ENCODE measurements at places on chromosomes 12 and 14.

DNA sequence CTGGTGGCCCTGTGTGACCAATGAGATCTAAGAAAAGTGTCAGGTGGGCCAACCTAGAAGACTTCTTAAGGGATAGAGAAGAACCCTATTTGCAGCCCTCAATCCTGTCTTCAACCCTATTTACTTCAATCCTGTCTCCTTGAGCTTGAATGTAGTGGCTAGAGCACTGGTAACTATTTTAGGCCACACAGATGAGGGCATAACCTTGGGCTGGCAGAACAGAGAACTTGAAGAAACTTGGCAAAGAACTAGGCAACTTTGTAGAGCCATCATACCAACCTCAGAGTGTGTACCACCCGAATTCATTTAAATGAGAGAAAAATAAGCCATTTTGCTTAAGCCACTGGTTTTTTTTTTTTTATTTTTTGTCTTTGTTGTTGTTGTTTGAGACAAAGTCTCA, 94.8 kb downstream of the TMTC1 start:
- DNase-seq, result no peak

DNA sequence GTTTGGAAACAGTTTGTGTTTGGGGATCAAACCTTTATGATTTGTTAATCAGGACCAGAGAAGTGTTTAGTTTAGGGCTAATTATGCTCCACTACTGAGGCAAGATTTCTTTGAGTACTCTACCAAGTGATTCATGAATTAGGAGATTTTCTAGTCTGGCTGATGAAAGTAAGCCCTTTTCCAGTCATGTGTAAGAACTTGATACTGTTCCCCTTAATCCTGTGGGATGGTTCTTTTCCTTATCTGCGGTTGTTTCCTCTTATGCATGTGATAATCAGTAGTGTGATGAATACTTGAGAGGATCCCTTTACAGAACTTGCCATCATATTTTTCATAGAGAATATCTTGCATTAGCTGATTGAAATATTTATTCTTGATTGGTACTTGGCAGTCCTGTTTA, 42.1 kb downstream of the DYRK2 start:
- DNase-seq, result no peak

GRCh38 chr14:61577506-61577931, 117.8 kb upstream of the HIF1A start:
- DNase-seq, result no peak

- DNase-seq, result no peak
These were observed 259.3 kb downstream of the ADAMTS20 start for GRCh38 chr12:43292699-43293098.

- DNase-seq, result no peak
These were observed 270.7 kb upstream of the GARIN2 start for GRCh38 chr14:66918527-66918926.

DNA sequence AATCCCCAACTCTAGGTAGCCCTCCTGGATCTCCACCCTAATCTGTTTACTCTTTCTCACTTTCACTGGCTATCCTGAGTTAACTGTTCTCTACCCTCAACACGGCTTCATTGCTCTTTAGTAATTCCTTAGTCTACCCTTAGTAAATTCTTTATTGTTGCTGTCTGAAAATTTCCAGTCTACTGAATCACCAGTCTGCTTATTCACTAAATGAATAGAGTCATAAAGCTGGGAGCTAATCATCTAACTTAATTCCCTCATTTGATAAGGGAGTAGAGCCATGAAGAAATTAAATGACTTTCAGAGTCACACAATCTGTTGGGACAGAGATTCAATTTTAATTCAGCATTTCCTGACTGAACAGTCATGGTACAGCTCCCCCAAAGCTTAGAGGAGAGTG, 36.5 kb downstream of the YEATS4 start:
- no peak for DNase-seq

DNA sequence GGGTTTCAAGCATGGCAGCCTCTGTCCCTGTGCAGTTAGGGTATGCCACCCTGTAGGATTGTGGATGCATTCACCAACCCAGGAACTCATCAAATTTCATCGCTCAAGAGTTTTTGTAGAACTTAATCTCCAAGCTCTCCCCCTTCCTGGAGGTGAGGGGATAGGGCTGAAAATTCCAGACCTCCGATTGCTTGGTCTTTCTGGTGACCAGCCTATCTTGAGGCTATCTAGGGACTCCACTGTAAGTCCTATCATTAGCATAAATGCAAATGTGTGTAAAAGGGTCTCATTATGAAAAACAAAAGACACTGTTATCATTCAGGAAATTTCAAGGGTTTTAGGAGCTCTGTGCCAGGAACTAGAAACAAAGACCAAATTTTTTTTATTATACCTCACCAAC, 244.0 kb downstream of the DUSP6 start:
- no peak for DNase-seq

- no peak for DNase-seq
These were observed 23.8 kb upstream of the PHC1 start for GRCh38 chr12:8890313-8891085.

DNA sequence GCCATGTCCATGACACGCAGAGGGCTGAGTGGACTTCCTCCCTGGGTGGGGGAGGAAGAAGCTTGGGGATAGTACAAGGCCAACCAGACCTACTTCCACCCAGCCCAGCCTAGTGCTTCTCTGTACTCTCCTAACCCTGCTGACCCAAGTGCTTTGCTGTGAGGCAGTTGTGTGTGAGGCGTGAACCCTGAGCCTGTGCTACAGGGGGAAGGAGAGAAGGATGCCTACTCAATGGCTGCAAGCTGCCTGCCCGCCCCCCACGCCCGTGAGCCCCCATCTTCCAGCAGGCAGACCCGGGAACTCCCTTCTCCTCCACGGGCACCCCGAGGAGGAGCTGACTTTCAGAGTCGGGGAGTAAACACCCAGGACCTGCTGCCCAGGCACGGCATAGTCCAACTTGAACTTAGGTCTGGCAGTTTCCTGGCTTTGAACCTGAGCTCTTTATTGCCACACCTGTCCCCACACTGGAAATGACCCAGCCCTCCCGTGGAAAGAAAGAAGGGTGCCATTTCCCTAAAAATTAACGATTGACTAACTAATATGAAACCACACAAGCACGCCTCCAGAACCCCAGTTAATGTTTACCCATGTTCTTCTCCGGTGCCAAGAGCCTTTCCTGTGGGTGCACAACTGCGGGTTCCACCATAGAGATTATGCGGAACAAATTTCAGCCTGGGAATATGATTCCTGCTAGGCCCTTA, 10.8 kb downstream of the ALDH2 start:
- DNase-seq, result no peak
